ENCODE measurements at places on chromosomes 1 and 21.
A peak's percentile ranks its signal among the peaks of the same experiment; 100 is the strongest.

DNA sequence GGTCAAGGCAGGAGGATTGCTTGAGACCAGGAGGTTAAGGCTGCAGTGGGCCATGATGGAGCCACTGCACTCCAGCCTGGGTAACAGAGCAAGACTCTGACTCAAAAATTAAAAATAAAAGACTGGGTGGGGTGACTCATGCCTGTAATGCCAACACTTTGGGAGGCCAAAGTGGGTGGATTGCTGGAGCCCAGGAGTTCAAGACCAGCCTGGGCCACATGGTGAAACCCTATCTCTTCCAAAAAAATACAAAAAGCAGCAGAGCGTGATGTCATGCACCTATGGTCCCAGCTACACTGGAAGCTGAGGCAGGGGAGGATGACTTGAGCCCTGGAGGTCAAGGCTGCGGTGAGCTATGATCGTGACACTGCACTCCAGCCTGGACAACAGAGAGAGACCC, 44.4 kb upstream of the COX20 start:
- no peak for DNase-seq

GRCh38 chr1:228058949-228059633, 23.4 kb upstream of the ARF1 start:
- no peak for DNase-seq

- no peak for DNase-seq
Observed at GRCh38 chr1:153292185-153292584, 20.6 kb downstream of the PGLYRP3 start.

- no peak for DNase-seq
Observed at GRCh38 chr1:185317886-185318310, 855 bp upstream of the IVNS1ABP start.

GRCh38 chr1:175434283-175434860, 241.8 kb upstream of the KIAA0040 start:
- DNase-seq: no peak

- DNase-seq: no peak
Observed at GRCh38 chr1:59673573-59674450, 140.9 kb upstream of the HOOK1 start.

DNA sequence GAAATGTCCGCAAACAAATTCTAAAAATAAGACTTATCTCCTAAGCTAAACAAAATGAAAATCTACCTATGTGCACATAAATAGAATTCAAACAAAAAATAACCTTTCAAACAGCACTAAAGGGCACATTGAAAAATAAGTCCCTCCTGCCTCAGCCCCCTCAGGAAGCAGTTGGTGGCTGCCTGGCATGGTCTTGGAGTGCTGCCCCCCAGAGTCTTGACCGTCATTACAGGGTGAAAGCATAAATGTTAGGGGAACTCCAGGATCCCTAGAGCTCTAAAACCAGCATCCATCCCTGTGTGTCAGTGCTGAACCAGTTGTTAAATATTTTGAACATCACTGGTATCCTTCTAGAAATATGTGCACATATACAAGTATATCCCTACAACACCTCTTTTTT, 6.5 kb upstream of the NPL start:
- no peak for DNase-seq

DNA sequence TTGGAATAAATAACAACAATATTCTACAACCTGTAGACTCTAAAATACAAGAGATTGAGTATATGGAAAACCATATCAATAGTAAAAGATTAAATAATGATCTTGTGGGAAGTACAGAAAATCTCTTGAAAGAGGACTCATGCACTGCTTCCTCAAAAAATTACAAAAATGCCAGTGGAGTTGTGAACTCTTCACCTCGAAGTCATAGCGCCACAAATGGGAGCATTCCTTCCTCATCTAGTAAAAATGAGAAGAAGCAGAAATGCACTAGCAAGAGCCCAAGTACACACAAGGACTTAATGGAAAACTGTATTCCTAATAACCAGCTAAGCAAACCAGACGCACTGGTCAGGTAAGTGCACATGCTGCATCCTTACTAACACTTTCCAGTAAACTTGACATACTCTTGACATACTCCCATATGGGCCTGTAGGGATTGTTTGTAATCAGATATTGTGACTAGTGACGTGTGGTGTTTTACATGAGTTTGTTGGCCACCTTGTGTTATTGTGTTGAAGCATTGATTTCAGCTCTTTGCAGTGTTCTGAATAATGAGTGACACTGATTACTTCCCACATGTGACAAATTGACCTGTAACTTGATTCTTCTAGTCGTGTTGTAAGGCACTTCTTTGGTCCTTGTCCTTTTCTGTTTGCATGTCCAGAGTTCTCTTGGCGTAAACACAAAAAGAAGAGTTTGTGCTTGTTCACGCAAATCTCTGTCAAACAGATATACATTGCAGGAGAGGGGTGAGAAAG, 28.0 kb downstream of the MACO1 start:
- no peak for DNase-seq

- no peak for DNase-seq
Observed at GRCh38 chr21:41552254-41552653, 44.3 kb upstream of the TMPRSS2 start.

GRCh38 chr1:7069931-7070330, 284.7 kb downstream of the CAMTA1 start:
- DNase-seq: no peak

- DNase-seq: no peak
Observed at GRCh38 chr1:47178020-47178419, 11.8 kb downstream of the PDZK1IP1 start.

GRCh38 chr1:43949678-43950077, 2.9 kb downstream of the IPO13 start:
- no peak for DNase-seq

GRCh38 chr1:205944525-205944924, 1.3 kb upstream of the SLC26A9 start:
- no peak for DNase-seq

DNA sequence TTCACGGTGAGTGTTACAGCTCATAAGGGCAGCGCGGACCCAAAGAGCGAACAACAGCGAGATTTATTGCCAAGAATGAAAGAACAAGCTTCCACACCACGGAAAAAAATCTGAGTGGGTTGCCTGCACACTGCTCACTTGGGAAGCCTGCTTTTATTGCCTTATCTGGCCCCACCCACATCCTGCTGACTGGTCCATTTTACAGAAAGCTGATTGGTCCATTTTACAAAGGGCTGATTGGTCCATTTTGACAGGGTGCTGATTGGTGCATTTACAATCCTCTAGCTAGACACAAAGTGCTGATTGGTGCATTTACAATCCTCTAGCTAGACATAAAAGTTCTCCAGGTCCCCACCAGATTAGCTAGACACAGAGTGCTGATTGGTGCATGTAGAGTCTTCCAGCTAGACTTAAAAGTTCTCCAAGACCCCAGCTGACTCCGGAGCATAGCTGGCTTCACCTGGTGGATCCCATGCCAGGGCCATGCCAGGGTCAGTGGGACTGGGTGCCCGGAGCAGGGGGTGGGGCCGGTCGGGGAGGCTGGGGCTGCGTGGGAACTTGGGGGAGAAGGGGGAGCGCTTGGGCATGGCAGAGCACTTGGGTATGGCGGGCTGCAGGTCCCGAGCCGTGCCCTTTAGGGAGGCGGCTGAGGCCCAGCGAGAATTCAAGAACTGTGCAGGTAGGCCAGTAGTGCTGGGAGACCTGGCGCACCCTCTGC, 75.4 kb upstream of the ATP1A1 start:
- no peak for DNase-seq

DNA sequence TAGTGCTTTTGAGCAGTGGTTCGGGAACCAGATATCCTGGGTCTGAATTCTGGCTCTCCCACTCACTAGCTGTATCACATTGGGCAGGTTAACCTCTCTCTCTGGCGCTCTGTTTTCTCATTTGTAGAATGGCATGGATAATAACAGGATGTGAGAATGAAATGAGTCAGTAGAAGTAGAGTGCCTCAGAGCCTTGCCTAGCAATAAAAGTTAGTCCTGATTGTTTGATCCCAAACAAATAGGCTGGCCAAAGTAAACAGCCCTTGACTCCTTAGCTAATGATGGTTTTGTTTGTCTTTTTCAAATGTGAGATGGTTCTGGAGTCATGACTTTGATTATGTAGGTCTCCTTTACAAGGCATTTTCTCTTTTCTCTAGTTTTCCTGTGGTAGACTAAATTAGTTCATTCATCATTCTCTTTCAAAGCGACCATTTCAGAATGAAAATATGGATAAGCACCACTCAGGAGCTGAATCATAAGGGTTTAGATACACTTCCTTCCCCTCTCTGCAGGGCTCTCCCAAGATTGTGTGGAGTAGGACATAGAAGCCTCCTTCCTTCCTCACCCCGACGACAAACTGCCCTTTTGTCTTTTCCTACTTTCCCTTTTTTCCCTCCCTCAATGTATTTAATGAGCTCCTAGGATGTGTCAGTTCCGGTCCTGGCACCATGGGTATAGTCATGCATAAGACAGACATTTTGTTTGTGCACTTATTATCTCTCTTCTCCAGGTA, 23.1 kb downstream of the KIAA0040 start:
- DNase-seq: no peak

GRCh38 chr1:77513839-77514763, 168.4 kb downstream of the ZZZ3 start:
- DNase-seq: no peak

GRCh38 chr1:11338284-11338924, 65.4 kb downstream of the UBIAD1 start:
- no peak for DNase-seq

DNA sequence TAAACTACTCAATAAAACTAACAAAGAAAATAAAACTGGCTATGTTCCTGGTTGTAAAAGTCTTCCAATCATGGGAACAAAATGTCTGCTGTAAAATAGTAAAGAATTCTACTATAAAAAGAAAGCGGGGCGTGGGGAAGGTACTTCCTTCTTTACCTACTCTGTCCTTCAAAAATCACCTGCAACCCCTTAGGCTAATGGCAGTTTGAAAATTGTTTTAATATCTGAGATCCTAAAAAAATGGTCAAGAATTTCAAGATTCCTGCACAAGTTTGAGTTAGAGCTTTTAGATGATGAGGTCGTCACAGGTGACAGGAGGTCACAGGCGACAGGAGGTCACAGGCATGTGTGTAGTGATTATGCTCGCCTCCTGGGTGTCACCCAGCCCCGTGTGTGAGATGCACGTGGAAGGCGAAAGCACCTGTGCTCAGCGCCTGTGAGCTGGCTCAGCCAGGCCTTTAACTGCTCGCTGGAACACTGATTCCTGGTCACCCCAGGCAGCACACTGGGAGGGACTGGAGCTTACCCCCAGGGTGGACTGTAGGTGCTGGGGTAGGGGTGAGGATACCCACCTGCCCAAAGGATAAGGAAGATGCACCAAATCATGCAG, 18.6 kb upstream of the TMPRSS2 start:
- no peak for DNase-seq

- DNase-seq: no peak
Observed at GRCh38 chr1:150053926-150054325, 13.7 kb upstream of the VPS45 start.

- no peak for DNase-seq
Observed at GRCh38 chr1:169196581-169196980, 90.1 kb downstream of the ATP1B1 start.

DNA sequence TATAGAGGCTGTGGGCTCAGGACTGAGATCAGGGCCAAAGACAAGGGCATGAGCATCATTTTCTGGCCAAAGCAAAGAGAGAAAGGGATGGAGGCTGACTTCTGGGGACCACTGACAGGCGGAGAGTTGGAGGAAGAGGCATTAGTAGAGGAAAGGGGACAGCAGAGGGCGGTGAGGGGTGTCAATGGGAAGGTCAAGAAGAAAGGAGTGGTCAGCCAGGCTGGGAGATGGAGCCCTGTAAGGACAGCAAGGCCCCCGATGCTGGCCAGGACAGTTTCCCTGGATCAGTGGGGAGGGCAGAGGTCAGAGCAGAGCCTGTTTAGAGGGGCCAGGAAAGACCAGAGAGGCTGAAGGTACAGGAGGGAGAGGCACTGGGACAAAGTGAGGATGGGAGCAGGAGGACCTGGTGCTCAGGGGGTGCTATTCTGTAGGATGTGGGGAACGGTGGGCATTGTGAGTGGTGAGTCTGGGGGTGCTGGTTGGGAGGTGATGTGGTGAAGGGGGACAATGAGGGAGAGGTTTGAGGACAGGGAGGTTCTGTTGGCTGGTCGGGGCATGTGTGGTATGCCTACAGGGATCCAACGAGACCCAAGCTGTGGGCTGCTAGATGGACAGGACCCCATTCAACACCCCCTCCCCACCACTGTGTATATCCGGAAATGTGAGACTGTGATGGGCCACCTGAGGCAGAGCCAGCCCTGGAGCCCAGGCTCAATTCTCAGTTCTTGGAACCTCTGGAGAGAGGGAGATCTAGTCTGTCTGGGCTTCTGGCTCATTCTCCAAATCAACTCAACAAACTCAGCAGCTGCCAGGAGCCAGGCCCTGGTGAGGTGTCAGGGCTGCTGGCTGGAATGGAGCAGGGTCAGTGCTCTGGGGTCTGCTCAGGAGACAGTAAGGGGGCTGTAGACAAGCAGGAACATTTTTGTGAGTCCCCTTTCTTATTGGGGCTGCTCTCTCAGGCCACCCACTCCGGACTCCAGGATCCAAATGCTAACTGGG, 1.4 kb upstream of the FAM151A start:
- peak; percentile 20 for DNase-seq

- DNase-seq: no peak
Observed at GRCh38 chr1:229769006-229769405, 143.0 kb downstream of the URB2 start.

DNA sequence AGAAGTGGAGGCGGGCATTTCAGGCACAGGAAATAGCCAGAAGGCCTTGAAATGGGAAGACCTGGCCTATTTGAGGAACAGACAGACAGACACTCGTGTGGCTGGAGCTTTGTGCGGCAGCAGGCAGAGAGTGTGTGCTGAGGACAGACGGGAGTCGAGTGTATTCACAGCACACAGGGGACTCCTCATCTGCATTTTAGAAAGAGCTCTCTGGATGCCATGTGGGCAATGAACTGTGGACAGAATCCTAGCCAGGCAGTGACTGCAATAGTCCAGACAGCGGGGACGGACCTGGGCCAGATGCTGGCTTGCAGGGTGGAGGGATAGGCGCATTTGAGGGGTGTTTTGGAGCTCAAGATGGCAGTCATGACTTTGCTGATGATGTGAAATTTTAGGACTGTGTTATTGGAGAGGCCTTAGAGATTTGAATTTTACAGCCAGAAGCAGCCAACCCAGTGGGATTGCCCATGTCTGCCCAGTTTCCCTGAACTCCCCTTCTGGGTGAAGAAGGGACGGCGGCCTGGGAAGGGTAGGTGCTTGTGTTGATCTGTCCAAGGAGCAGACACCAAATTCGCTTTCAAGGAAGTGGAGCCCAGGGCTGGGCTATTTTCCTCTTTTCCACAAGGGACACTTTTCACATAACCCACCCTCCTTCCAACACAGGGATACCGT, 43.7 kb downstream of the CHAF1B start:
- DNase-seq: no peak

DNA sequence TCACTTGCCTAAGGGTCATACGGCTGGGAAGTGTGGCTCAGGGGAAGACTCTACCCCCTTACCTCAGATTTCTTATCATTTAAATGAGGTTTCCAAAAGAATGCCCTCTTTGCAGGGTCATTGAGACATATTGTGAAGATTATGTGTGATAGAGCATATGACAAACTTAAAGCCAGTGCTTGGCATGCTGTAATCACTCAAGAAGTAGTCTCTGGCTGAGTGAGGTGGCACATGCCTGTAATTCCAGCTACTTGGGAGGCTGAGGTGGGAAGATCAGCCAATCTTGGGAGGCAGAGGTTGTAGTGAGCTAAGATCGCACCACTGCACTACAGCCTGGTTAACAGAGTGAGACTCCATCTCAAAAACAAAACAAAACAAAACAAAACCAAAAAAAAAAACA, 7.5 kb upstream of the LDLRAD2 start:
- DNase-seq: no peak
